NCI-H2171 (cell line): ENCODE measurements at places on chromosomes 16 and 17.

DNA sequence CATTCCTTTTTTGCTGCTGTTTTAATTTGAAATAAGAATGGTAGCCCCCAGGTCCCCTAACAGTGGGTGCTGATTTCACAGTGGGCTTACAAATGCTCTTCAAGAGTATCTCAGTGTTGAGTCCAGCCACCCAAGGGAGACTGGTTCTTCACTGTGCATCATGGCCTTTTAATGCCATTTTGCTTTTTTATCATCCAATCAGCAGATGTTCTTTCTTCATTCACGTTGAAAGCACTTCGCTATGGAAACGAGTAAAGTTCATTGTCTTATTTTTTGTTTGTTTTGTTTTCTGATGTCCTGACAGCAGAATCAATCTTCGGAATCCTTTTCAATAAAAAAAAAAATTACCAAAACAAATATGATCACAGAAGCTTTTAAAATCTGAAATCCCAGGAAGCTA is 429.0 kb downstream of the MAF start:
- DNase-seq = no peak

DNA sequence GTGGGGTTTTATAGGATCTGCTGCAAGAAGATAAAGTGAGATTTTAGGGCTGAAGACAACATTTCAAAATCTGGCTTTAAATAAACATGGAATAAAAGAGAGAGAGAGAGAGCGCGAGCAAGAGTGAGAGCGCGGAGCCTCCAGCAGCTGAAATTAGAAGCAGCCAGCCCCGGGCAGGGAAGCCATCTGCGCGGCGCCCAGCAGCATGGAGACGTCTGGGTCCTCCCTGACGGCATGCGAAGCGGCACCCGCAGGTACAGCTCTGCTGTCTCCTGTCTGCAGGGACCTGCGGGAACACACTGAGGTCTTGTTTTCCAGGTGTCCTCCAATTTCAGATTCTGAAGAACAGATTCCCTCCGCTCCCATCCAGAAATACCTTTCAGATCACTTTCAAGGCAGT is 7.9 kb upstream of the BAIAP2 start:
- DNase-seq = no peak

DNA sequence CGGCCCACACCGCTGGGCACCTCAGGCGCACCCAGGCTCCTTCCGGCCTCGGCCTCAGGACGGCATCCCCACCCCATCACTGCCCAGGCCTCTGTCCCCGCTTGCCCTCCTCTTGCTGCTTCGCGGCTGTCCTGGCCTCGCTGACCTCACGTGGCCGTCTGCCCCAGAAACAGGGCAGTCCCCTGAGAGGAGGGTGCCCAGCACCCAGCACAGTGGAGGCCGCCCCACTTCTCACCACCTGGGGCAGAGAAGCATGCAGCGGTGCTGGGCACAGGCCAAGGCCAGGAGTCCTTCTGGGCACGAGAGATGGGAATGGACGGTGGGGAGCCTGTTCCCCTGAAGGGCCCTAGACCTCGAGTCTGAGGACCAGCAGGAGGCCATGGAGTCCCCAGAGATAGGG is 8.9 kb downstream of the HAGH start:
- no peak for DNase-seq

DNA sequence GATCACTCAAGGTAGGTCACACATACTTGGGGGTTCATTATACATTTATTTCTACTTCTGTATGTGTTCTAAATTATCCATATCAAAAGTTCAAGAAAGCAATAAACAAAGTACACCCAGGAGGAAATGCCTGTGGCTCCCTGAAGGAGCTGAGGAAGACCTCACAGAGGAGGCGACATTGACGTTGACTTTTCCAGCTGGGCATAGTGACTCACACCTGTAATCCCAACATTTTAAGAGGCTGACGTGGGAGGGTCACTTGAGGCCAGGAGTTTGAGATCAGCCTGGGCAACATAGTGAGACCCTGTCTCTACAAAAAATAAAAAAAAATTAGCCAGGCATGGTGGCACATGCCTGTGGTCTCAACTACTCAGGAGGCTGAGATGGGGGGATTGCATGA is 16.3 kb downstream of the ITGAD start:
- DNase-seq = no peak

GRCh38 chr16:23391381-23392222 is 61.4 kb downstream of the COG7 start:
- no peak for DNase-seq

DNA sequence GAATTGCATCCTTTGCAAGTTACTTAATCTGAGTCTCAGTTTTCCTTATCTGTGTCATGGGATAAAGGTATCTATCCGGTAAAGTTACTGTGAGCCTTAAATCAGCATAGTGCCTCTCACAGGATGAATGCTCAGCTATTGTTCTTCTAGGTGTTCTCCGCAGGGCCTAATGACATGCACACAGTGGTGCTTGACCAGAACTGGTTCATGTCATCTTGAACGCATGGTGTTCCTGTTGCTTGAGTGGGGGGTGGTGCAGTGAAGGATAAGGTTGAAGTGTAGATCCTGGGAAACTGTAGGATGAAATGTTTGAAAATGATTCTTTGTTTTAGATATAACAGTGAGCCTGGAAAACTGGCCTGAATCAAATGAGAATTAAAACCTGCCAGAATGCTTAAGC is 4.0 kb downstream of the KRT40 start:
- DNase-seq = no peak

DNA sequence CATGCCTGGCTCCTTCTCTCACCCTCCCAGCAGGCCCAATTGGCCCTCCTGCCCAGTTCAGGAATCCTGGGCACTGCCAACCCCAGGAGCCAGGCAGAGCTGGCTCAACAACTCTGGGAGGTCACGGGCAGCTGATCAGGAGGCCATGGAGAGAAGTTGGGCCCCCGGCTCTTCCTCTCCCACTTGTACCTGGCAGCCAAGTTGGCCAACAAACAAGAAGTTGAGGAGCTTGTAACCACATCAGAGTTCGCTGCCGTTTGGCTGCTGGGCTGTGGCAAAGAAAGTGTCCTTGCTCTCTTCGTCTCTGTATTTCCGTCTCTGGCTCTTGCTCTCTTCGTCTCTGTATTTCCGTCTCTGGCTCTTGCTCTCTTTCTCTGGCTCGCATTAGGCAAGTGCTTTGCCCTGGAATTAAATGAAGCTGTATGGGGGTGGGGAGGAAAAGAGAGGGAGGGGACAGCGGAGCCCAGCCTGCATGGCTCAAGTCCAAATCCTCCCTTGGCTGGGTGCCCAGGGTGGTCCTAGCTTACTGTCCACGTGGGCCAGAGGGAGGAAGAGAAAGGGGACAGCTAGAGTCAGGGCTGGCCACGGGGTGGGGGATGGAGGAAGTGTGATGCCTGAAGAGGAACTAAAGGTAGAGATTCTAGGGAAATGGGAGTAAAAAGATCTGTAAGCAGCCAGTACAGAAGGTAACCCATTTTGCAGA is 7.8 kb upstream of the TMEM132E start:
- no peak for DNase-seq

DNA sequence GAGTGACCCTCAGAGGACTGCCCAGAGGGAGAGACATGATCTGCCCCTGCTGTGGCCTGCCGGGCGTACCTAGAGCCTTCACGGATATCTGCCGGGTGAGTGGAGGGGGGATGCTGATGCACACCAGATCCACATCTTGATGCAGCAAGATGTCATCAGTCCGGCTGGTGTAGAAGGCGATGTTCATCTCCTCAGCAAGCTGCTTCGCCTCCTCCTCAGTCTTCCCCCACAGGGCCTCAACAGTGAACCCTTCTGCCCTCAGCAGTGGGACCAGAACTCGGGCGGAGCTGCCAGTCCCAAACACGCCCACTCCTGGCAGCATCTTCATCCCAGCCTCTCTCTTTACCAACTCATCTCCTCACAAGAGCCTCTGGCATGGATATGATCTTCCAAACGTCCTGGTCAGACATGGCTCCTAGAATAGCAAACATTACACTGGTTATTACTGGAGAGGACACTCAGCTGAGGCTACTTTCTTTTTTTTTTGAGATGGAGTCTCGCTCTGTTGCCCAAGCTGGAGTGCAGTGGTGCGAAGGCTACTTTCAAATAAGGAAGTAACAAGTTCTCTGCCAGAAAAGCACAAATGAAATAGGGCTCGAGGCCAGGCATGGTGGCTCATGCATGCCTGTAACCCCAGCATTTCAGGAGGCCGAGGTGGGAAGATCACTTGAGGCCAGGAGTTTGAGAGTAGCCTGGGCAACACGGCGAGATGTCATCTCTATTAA is 18.9 kb downstream of the C16orf86 start:
- DNase-seq = no peak

- no peak for DNase-seq
These were observed 2.4 kb upstream of the CACNA1G start for GRCh38 chr17:50558091-50558490.

- DNase-seq = no peak
These were observed 251.4 kb upstream of the ZFHX3 start for GRCh38 chr16:73299346-73299745.

- DNase-seq = no peak
These were observed 9.4 kb downstream of the CTRL start for GRCh38 chr16:67922221-67922620.

GRCh38 chr17:2958706-2959222 is 104.6 kb downstream of the OR1D5 start:
- DNase-seq = no peak

GRCh38 chr16:3577302-3577752 is at the start of gene NLRC3:
NLRC3 (minus strand) TSS chr16:3577403; CDS start chr16:3565036, 12,367 bp downstream.
- DNase-seq = no peak

- DNase-seq = no peak
These were observed 27.7 kb downstream of the ABCC1 start for GRCh38 chr16:15976929-15977637.
